ENCODE measurements at places on chromosomes 3 and 15. TPM values are rescaled to one million over a fixed set of nuclear protein-coding genes. Genes with fewer than 3 reads are reported as not detected.

- no peak for DNase-seq
Observed at GRCh38 chr3:100915706-100916495, 77.3 kb downstream of the ABI3BP start.

GRCh38 chr15:72136170-72137051 is 18.2 kb downstream of the SENP8 start:
- no peak for DNase-seq

- DNase-seq: no peak
Observed at GRCh38 chr3:143167969-143168854, 48.6 kb downstream of the CHST2 start.

- no peak for DNase-seq
Observed at GRCh38 chr15:74497584-74497983, 36.6 kb upstream of the UBL7 start.

BCL2A1 gene
- 12.6 TPM for total RNA-seq

GRCh38 chr3:159233734-159234133 is 431.9 kb downstream of the MFSD1 start:
- no peak for DNase-seq

- DNase-seq: no peak
Observed at GRCh38 chr3:131540143-131540542, 37.4 kb upstream of the MRPL3 start.

DNA sequence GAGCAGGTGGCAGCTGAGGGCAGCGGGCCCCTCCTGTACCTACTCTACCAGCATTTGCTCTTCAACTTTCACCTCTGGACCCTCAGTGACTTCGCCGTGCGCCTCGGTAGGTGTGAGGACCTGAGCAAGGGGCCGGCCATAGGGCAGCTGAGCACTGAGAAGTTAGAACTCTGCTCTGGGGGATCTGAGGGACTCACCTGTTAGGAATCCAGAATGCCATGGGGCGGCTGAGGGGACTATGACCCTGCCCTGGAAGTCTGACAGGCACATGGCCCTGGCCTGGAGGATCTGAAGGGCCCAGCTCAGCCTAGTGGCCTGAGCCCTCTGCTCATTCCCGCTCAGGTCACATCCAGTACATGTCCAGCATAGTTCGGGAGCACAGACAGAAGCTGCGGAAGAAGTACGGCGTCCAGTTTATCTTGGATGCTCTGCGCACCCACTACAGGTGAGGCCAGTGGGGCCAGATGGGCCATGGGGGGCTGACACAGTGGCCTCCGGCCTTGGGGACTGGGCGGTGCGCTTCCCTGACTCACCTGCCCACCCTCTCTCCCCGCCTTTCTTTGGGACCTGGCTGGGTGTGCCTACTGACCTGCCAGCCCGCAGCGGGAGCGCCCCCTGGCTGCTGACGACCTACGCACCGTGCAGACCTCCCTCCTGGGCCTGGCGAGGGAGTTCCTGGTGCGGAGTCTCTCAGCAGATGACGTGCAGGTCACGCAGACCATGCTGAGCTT is 18.8 kb downstream of the NBEAL2 start:
- DNase-seq: no peak

CSK gene
- total RNA-seq: 24.9 TPM

DNA sequence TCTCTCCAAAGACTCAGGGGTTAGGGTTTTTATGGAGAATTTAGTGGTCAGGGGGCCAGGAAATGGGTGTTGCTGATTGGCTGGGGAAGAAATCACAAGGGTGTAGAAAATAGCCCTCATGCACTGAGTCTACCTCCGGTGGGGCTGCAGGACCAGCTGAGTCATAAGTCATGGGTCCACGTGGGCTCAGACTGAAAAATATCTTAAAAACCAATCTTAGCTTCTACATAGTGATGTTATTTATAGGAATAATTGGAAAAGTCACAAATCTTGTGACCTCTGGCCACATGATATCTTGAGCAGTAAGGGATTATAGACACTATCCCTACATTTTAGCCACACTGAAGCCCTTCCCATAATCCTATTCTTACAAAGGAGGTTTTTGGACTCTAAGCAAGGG is 224.0 kb downstream of the DPH6 start:
- DNase-seq: no peak

DNA sequence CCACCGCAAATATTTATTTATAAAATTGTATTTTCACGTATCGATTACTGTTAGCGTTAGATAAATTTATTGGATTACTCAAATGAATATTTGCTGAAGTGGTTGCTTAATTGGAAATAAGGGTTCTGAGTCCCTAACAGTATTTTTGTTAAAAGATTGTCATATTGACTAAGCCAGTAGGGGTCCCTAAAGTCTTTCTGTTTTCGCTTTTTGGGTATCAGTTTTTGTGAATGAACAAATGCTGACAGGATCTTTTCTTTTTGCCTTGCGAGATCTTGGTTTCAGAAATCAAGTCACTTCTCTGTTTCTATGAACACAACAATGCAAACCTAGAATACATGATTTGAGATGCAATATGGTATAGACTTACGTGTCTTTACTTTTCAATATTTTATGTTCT is 7.1 kb downstream of the RAD51 start:
- DNase-seq: no peak

ADAMTS7 gene
- 13.0 TPM for total RNA-seq

Measured in uterus (tissue), 4 donors.